Adrenal gland (tissue), 19 donors: ENCODE measurements at places on chromosomes 12 and 14. TPM values are rescaled to one million over a fixed set of nuclear protein-coding genes. Genes with fewer than 3 reads are reported as not detected.
A peak's percentile ranks its signal among the peaks of the same experiment; 100 is the strongest.

Gene CLEC2A
- not detected for total RNA-seq

Gene PZP
- total RNA-seq, result 0.50 TPM

Gene CBX5
- total RNA-seq, result 39.4 TPM

Gene KRT76
- total RNA-seq, result not detected

Gene SSTR1
- total RNA-seq, result 0.42 TPM

GRCh38 chr14:30882431-30882830 lies 8.1 kb downstream of the COCH start:
- no peak overlapping the region for H3K4me3 ChIP-seq
- no peaks in the 10 kb centered on the region for H3K4me1 ChIP-seq
- DNase-seq, result no peak
- no peaks in the 10 kb centered on the region for H3K36me3 ChIP-seq

DNA sequence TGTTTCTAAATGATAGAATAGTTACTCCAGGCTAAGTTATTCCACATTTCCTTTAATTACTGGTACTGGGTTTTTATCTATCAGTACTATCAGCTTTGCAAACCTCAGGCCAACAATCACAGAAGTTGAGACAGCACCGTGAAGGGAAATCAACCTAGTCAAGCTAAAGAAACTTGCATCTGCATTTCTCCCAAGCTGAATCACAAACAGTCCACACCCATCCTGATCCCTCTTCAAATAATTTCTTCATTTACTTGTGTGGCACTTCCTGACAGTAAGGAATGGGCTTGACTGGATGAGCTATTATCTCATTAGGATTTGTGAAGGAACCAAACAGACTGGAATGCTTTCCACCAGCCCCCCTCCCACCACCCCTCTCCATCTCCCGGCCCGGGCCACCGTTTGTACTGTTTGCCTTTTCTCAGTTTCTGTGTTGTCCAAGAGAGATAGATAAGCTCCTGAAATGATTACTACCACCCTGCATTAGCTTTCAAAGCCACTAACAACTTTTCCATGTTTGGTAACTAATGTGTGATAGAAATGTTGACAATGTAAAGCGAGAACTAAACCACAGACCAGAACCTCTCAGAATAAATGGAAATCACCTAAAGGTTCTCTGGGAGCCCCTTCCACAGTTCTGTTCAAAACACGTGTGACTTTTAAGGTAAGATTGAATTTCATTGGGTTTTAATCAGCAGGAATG lies 236.3 kb downstream of the SLC25A21 start:
- H3K27ac ChIP-seq, result no peak overlapping the region
- no peak for DNase-seq
- no peaks in the 10 kb centered on the region for H3K4me1 ChIP-seq
- H3K4me3 ChIP-seq, result no peak overlapping the region
- no peaks in the 10 kb centered on the region for H3K27me3 ChIP-seq

GRCh38 chr12:15880721-15881120 lies 1.5 kb upstream of the STRAP start:
- H3K27ac ChIP-seq, result no peak overlapping the region
- H3K36me3 ChIP-seq, result no peaks in the 10 kb centered on the region
- no peaks in the 10 kb centered on the region for H3K27me3 ChIP-seq

- no peak overlapping the region for H3K4me3 ChIP-seq
- H3K27me3 ChIP-seq, result peaks cover 38% of the 10 kb centered on the region
- no peak for DNase-seq
- peaks cover 6% of the 10 kb centered on the region for H3K4me1 ChIP-seq
- no peaks in the 10 kb centered on the region for H3K36me3 ChIP-seq
Observed at GRCh38 chr12:27975222-27976136, 2.9 kb upstream of the PTHLH start.

DNA sequence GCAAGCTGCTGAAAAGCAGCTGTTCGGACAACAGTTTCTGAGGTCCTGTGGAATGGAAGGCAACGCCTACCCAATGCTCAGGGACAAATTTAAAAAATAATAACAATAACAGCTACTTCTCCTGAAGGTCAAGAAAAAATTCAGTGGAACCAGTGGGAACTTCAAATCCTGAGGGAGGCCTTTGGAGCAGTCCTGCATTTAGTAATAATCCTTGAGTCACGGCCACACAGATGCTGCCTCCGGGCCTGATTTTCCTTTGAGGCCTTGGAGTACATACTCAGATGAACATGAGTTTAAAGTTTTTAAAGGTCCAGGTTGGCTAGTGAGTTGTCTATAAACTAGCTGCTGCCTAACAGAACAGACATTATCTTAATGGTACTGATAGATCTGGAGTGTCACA lies 268.0 kb downstream of the MSRB3 start:
- no peak for DNase-seq
- H3K27me3 ChIP-seq, result no peaks in the 10 kb centered on the region
- no peak overlapping the region for H3K4me3 ChIP-seq
- H3K36me3 ChIP-seq, result no peaks in the 10 kb centered on the region
- no peak overlapping the region for H3K27ac ChIP-seq
- H3K4me1 ChIP-seq, result no peaks in the 10 kb centered on the region

GRCh38 chr14:54686219-54686870 lies 119.4 kb downstream of the SAMD4A start:
- peak overlapping the region; percentile 11 for H3K4me3 ChIP-seq
- H3K4me1 ChIP-seq, result peaks cover 35% of the 10 kb centered on the region

DNA sequence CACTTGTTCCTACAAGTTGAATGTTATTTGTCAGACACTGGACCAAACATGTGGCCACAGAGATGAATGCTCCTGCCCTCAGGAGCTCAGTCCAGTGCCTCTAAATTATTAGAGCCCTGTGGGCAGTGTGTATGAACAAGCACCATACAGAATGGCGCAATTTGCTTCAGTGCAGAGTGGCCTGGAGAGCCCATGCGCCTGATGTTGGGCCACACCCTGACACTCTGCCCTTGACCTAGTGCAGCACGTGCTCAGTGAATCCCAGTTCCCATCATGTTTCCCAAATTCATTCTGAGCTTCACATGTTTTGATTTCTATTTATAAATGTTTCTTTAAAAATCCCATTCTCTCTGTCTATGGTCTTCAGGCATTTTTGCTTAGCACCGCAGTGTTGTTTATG lies 116.8 kb downstream of the PRMT8 start:
- no peaks in the 10 kb centered on the region for H3K4me1 ChIP-seq
- no peak for DNase-seq
- no peak overlapping the region for H3K4me3 ChIP-seq
- H3K27me3 ChIP-seq, result no peaks in the 10 kb centered on the region
- H3K27ac ChIP-seq, result no peak overlapping the region
- H3K36me3 ChIP-seq, result no peaks in the 10 kb centered on the region

DNA sequence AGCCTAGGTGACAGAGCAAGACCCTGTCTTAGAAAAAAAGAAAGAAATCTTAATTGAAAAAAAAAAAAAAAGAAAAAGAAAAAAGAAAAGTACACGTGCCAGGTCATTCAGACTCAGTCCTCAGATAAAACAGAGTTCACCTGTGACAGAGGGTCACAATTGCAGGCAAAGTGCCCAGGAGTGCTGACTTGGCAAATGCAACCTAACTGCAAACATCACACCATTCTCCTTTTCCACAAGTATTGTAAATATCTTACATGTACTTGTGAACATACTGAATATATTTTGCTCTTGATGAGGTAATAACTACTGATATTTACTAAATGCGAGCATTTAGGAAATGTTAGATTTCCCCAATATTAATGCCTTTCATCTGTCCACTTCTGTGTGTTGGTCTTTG lies 9.0 kb upstream of the COL2A1 start:
- H3K36me3 ChIP-seq, result no peaks in the 10 kb centered on the region
- H3K27me3 ChIP-seq, result peaks cover 8% of the 10 kb centered on the region
- H3K27ac ChIP-seq, result no peak overlapping the region
- no peak overlapping the region for H3K4me3 ChIP-seq

DNA sequence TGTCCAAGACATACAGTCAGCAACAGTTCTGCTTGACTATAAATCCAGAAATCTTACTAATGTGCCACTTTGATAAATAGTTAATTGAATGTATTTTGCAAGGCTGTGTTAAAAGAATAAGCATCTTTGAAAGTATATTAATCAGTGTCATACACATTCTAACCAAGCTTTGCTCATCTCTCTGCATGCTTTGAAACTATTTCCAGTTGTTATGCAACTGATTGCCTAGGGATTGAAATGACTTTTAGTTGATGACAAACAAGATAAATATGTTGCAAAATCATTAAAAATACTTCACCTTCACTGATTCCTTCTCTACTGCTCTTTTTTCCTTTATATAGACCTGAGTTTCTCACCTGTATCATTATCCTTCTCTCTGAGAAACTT lies 91.3 kb downstream of the AEBP2 start:
- no peaks in the 10 kb centered on the region for H3K27me3 ChIP-seq
- H3K4me3 ChIP-seq, result no peak overlapping the region
- H3K36me3 ChIP-seq, result no peaks in the 10 kb centered on the region
- H3K4me1 ChIP-seq, result peaks cover 22% of the 10 kb centered on the region
- no peak for DNase-seq

DNA sequence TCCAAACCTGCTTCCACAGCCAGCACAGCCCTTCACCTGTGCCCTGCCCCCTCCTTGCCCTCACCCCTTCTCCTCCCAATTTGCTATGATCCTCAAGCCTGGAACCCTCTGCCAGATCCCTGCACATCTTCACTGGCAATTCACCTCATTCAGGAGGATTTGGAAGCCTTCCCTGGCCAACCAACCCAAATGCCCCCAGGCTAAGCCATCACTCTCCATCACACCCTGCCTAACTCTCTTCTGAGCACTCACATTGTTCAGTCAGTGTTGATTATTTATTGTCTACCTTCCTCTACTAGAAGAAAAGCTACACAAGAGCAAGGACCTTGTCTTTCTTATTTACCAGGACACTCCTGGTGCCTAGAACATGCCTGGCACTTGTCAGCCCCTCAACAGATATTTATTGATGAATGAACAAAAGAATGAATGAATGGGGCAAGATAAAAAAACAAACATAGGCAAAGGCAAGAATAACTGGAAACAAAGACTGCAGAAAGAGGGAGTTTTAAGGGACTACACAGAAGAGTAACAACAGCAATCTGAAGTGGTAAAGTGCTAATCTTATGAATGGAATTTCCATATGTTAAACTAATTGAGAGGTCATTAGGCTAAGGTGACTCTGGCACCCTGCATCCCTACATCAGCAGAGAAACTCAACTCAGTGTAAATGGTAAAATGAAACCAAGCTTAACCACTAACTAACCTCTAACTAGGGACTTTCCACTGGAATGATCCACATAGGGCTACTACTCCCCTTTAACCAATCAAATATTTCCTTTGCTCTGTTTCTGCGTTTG lies 33.4 kb downstream of the TMTC1 start:
- no peaks in the 10 kb centered on the region for H3K36me3 ChIP-seq
- H3K4me1 ChIP-seq, result no peaks in the 10 kb centered on the region
- no peak overlapping the region for H3K27ac ChIP-seq

GRCh38 chr14:64573109-64573508 lies 23.3 kb downstream of the PPP1R36 start:
- H3K4me3 ChIP-seq, result no peak overlapping the region
- H3K27ac ChIP-seq, result no peak overlapping the region
- no peak for DNase-seq
- peaks cover 15% of the 10 kb centered on the region for H3K4me1 ChIP-seq

DNA sequence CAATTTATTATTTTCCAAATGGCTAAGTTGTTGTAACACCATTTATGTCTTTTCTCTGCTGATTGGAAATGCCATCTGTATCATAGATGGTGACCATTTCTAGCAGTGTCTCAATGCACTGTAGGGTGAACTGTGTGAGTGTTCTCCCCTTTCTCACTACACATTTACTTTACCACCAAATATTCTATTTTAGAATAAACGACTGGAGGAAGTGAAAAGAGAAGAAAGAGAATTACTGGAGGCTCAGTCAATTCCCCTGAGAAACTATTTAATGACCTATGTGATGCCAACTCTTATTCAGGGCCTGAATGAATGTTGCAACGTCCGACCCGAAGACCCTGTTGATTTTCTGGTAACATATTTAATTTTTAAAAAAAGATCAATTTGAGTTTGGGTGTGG lies 15.5 kb upstream of the PAPOLA start:
- DNase-seq, result no peak
- H3K36me3 ChIP-seq, result no peaks in the 10 kb centered on the region
- no peaks in the 10 kb centered on the region for H3K27me3 ChIP-seq
- no peaks in the 10 kb centered on the region for H3K4me1 ChIP-seq

- peak overlapping the region; percentile 71 for H3K4me3 ChIP-seq
- no peaks in the 10 kb centered on the region for H3K27me3 ChIP-seq
- DNase-seq, result no peak
- H3K27ac ChIP-seq, result peak overlapping the region; percentile 62
- peaks cover 7% of the 10 kb centered on the region for H3K4me1 ChIP-seq
Observed at GRCh38 chr14:96390965-96391292, 999 bp upstream of the AK7 start.

DNA sequence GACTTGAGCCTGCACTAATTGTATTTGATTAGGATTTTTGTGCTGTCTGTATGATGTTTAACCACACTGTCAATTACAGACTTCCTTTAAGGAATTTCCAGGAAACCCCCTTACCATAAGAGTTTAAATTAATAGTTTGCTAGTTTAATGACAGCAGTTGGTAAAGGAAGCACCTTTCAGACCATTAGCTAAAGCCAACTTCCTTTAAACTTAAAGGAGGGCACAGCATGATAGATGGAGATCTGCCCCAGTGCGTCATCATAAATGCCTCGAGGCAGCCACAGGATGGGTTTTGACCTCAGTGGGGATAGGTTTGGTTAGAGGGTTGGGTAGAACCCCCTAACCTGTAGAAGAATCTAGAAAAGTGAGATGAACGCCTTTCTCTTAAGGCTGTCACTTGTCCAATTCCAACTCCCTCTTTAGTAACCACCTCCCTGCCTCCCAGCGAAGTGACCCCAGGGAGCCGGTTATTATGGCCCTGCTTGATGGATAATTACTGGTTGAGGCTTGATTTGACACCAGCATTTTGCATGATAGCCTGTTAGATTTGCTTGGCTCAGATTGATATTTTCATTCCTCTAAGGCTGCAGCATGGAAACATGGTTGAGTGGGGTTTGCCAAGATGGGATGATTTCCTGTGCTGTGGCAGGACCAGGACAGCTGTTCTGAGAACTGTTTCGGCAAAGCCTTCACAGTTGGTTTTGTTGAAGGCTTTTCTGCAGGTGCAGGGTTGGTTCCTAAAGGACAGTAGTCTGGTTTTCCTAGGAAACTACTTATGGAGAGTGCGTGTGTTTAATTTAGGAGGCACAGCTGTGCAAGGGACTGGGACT lies 62.7 kb downstream of the CHST11 start:
- no peak overlapping the region for H3K27ac ChIP-seq
- H3K4me3 ChIP-seq, result no peak overlapping the region
- H3K4me1 ChIP-seq, result peaks cover 14% of the 10 kb centered on the region
- no peaks in the 10 kb centered on the region for H3K36me3 ChIP-seq

- H3K4me3 ChIP-seq, result peak overlapping the region; percentile 30
- H3K27me3 ChIP-seq, result no peaks in the 10 kb centered on the region
- no peak overlapping the region for H3K27ac ChIP-seq
- peaks cover 15% of the 10 kb centered on the region for H3K36me3 ChIP-seq
- peaks cover 41% of the 10 kb centered on the region for H3K4me1 ChIP-seq
Observed at GRCh38 chr14:61765225-61765943, 3.2 kb downstream of the SNAPC1 start.

- H3K27me3 ChIP-seq, result no peaks in the 10 kb centered on the region
- no peak overlapping the region for H3K4me3 ChIP-seq
- no peaks in the 10 kb centered on the region for H3K36me3 ChIP-seq
- H3K27ac ChIP-seq, result no peak overlapping the region
- H3K4me1 ChIP-seq, result peaks cover 20% of the 10 kb centered on the region
- DNase-seq, result no peak
Observed at GRCh38 chr14:103633391-103633790, 4.4 kb downstream of the KLC1 start.
